ENCODE measurements at places on chromosomes 7 and 10.

DNA sequence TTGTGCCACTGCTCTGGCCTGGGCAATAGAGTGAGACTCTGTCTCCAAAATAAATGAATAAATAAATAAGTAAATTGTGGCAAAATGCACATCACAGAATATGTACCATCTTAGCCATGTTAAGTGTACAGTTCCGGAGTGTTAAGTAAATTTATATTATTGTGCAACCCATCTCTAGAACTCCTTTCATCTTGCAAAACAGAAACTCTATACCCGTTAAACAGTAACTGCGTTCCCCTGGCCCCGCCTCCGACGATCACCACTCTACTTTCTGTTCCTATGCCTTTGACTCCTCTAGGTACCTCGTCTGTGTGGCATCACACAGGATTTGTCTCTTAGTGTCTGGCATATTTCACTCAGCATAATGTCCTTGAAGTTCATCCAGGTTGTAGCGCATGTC, 356.4 kb upstream of the FOXK1 start:
- no peak for DNase-seq

- DNase-seq: no peak
Observed at GRCh38 chr10:78171633-78172400, 138.2 kb downstream of the RPS24 start.

- peak; percentile 52 for DNase-seq
Observed at GRCh38 chr10:30436191-30436611, 2.2 kb downstream of the MAP3K8 start.

DNA sequence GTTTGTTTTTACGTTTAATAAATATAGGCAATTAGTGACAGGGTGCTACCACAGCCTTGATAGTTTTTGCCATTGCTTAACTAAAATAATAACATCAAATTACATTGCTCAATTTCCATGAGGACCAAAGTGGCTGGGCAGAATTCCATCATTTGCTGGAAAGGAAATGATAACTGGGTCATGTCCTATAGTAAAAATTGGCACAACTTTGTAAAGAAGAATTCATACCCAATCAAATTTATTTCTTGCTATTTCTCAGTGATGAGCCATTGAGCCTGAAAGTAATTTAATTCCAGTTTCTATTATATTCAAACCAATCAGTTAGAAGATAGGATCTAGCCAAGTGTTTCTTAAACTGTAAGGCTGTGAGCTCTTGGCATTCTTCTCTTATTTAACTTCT, 102.2 kb upstream of the CTTNBP2 start:
- DNase-seq: no peak
